Stimulated activated CD4-positive, alpha-beta T cell treated with anti-CD3 and anti-CD28 coated beads, Interleukin-12 subunit alpha, Interleukin-12 subunit beta, amount 100 ng/mL, for 24 hours (primary cell): ENCODE measurements at places on chromosomes 5 and 9.

DNA sequence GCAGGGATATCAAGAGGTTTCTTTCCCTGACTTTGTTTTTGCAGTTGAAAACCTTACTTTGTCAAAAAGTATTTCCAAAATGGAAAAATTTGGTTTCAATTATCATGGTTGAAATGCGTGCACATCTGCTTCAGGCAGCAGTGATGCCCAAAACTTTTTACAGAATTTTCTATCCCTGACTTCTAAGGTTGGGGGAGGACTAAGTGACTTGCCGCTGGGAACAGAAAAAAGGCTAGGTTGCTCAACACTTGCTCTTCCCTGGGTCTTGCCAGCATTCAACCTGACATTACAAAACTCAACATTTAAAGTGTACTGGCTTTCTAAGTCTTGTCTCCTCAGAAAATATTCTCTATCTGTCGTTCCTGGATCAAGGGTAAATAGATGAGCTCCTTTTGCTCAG, 4.7 kb downstream of the KLHL3 start:
- DNase-seq = no peak

GRCh38 chr5:6585939-6586646, 46.8 kb downstream of the NSUN2 start:
- DNase-seq = no peak

GRCh38 chr5:87361031-87361445, 51.7 kb downstream of the CCNH start:
- no peak for DNase-seq

DNA sequence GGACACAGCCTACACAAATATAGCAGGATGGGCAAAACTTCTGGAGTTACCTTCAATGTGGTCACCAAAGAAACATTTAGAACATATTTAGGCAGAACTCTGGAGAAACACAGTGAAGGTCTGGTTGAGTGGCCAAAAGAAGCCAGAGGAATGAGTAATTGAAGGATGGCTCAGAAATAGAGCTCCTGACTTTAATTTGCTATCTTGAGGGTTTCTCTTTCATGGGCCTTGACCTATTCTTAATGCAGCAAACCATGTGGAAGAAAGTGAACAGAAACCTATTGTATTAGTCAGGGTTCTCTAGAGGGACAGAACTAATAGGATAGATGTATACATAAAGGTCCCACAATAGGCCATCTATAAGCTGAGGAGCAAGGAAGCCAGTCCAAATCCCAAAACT, 650.5 kb downstream of the ACTL7B start:
- no peak for DNase-seq

DNA sequence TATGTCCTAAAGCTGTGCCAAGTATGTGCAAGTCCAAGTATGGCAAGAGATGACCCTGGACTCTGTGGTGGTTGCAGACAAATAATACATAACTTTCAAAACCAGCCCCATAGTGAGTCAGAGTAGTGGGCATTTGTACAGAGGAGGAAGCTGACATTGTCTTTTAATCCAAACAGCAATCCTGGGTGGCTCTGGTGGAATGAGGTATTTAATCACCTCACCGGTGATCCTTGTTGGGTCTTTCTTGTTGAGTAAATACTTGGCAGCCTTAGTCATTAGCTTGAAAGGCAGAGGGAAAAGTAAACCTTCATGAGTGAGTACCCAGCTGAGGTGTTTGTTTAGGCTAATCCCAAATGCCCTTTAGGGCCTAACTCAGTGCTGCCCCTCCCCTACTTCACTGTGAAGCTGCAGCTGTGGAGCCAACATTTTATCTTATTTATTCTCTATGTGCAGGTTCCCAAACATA, 148.7 kb upstream of the SLC12A2 start:
- no peak for DNase-seq

DNA sequence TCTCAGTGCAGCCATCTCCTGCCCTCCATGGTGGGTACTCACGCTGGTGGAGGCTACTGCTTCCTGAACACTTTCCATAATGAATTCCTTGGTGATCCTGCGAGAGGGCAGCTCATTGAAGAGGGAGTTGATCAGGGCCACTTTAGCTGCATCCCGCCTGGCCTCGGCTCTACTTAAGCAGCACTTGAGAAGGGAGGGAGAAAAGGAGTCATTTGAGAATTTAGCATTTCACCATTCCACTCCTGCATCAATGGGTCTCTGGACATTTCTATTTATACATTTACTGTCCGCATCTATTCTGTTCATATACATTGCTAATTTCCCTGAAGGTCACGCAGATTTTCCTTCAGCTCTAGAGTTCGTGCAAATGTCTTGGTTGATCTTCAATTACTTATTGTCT, 35.1 kb downstream of the LIX1 start:
- DNase-seq = no peak

- DNase-seq = no peak
Measured at GRCh38 chr5:138990986-138991590, 116.0 kb upstream of the LRRTM2 start.

DNA sequence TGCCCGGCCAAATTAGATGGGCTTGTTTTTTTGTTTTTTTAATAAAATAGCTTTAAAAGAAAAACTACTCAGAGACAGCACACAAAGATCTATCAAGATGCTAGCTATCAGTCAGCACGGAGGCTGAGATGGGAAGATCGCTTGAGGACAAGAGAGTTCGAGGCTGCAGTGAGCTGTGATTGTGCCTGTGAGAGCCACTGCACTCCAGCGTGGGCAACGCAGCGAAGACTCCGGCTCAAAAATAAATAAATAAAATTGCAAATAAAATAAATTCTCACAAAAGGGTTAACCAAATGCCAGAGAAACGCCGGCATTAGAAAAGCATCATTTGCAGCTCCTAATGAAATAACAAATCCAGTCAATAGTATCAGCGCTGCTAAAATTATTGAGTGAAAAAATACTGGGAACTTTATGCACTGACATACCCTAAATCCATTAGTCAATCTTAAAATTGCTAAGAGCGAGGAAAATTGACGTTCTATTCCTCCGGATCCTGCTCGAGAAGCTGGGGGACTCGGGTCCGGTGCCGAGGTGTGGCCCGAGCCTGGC, 681 bp downstream of the CPLANE1 start:
- DNase-seq = no peak

GRCh38 chr5:13529300-13529699, 415.2 kb downstream of the DNAH5 start:
- DNase-seq = no peak

DNA sequence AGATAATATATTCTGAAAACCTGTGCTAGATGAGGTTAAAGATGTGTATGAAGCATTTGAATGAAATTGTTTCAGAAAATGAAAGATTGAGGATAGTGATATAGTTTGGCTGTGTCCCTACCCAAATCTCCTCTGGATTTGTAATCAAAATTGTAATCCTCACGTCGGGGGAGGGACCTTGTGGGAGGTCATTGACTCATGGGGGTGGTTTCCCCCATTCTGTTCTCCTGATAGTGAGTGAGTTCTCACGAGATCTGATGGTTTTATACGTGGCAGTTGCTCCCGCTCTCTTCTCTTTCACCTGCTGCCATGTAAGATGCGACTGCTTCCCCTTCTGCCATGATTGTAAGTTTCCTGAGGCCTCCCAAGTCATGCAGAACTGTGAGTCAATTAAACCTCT, 2.0 kb upstream of the TEX48 start:
- DNase-seq = no peak

DNA sequence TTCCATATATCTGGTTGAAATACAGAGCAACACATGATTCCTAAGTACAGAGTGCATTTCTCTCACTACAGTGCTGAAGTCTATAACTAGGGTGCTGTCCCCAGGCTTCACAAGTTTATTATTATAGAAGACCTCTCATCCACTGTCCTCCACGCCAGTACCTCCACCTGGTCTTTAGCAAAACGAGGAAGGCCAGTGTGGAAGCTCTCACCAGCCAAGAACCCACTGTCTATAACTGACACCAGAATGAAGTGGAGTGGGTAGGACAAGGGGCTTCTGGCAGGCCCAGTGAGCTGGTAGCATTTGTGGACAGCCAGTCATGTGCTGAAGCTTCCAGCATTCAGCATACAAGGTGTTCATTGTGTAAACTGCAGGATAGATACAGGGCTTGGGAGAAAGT, 430.7 kb downstream of the GADD45G start:
- no peak for DNase-seq

GRCh38 chr5:172748341-172748843, 22.6 kb downstream of the DUSP1 start:
- DNase-seq = no peak

GRCh38 chr5:92459654-92460053, 1076.5 kb upstream of the ARRDC3 start:
- no peak for DNase-seq

- no peak for DNase-seq
Measured at GRCh38 chr9:14007190-14007769, 306.7 kb downstream of the NFIB start.

DNA sequence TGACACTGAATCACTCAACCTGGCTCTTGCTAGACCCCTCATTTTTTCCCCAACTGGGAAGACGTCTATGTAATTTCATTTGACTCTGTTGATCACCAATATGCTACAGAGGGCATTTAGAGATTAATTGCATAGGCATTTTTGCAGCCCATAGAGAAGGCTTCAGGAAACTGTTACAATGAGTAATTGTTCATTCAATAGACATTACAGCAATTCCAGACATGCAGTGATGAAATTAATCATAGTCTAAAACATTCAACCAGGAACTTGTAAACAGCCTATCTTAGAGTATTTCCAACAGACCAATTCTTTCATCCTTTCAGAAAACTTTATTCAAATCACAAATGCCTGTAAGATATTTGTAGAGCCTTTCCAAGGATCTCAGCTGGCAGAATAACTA, 122.3 kb downstream of the MARCHF11 start:
- no peak for DNase-seq

DNA sequence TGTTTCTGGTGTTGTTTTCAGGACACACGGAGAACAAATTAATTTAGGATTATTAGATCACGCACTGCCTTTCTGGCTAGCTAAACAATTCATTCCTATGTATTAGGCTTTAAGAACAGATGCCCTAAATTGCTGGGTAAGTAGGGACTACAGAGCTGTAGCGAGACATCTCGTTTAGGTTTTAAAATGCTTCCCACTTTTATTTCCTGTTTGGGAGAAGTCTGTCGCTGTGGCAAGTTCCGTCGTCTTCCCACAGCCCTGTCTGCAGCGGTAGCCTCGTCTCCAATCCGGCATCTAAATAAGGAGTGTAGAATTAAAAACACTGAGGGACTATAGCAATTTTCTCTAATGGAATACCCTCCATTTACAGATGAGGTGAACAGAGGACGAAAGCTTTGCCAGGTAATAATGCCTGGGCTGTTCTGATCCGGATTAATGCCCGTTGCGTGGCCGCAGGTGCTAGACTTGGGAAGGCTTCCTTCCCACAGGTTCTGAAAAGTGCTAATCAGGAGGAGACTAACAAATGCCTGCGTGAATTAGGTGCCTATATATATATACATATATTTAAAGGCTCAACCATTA, 1.3 kb upstream of the TRIM36 start:
- DNase-seq = no peak

GRCh38 chr5:82332886-82333615, 54.9 kb upstream of the RPS23 start:
- no peak for DNase-seq

DNA sequence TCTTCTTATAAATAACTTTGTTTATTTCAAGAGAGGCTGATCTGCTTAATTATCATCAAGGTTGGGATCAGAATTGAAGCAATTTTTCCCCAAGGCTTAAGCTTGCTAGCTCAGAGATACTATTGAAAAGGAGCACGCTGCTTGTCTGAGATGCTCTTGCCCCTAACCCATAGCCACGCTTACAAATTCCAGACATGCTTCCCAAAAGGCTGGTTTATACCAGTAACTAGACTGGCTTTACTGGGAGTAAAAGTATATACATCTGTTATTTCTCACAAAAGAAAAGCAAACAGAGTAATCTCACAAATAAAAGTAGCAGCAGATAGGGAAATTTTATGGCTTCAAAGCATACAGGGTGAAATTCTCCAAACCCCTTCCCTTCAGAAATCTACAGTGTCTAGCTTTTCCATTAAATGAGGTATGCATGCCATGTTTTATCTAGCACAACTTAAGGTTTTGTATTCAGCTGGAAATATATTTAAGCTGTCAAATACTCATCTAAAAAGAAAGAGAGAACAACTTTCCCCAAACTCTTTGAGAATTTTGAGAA, 163.2 kb upstream of the TRPC7 start:
- no peak for DNase-seq

DNA sequence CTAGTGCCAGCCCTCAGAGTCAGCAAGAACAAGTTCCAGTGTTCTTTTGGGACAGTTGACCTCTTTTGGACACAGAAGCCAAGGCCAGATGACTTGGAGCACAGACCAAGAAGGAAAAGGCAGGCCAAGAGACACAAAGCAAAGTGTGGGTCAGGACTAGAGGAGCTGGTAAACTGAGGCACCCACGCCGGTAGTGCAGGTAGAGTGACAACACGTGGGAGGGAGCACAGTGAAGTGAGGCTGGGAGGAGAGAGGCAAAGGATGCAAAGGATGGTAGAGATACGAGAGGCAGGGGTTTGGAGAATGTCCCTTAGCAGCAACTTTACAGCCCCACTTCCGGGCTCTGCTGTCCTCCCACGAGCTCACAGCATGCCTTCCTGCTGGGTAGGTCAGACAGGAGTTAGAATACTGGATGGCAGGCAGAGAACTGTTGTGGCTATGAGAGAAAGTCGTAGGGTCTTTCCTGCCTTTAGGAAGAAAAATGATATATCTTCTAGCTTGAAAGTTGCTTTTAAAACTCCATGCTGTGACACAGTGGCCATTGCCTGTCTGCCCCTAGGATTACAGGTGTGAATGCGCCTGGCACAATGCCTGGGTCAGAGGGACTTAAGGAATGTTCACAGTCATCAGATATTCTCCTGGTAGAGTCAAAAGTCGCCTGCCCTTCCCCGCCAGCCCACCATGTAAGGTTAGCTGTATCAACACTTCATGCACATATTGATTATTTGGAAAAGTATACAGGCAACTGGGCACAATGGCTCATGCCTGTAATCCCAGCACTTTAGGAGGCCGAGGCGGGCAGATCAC, 97.9 kb downstream of the PDE8B start:
- DNase-seq = no peak

- no peak for DNase-seq
Measured at GRCh38 chr5:31033295-31033694, 160.2 kb upstream of the CDH6 start.

GRCh38 chr5:159403906-159404681, 73.8 kb upstream of the IL12B start:
- no peak for DNase-seq

GRCh38 chr5:112254303-112254702, 164.8 kb downstream of the EPB41L4A start:
- DNase-seq = no peak

DNA sequence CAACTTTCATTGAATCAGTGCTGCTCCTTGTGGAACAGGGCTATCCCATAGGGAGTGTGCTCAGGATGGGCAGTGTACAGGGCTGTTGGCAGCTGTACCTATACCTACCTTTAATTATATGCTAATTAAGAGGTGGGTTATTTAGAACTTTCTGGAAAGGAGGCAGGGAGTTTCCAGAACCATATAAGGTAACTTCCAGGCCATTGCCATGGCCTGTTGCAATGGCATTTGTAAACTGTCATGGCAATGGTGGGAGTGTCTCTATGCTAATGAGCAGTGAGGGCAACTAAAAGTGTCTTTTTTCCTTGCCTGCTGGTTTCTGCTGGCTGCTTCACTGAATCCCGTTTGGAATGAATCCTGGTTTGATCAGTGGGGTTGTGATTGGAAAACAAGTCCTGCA, 2.3 kb upstream of the ARHGAP26 start:
- no peak for DNase-seq

- no peak for DNase-seq
Measured at GRCh38 chr5:118653872-118654271, 334.5 kb downstream of the DTWD2 start.

GRCh38 chr9:93268551-93269314, 84.8 kb downstream of the WNK2 start:
- no peak for DNase-seq

GRCh38 chr9:84517026-84517425, 152.5 kb upstream of the NTRK2 start:
- DNase-seq = no peak
